ENCODE measurements at places on chromosomes 13 and 19.
A peak's percentile ranks its signal among the peaks of the same experiment; 100 is the strongest.

GRCh38 chr19:5436106-5436947, 18.9 kb upstream of the ZNRF4 start:
- DNase-seq = no peak
- no peak overlapping the region for H3K27ac ChIP-seq
- H3K27me3 ChIP-seq = peaks cover 7% of the 10 kb centered on the region
- H3K4me3 ChIP-seq = no peak overlapping the region
- H3K36me3 ChIP-seq = no peaks in the 10 kb centered on the region
- no peaks in the 10 kb centered on the region for H3K4me1 ChIP-seq

- no peaks in the 10 kb centered on the region for H3K36me3 ChIP-seq
- no peak overlapping the region for H3K4me3 ChIP-seq
Observed at GRCh38 chr13:93517658-93518057, 291.1 kb downstream of the GPC6 start.

DNA sequence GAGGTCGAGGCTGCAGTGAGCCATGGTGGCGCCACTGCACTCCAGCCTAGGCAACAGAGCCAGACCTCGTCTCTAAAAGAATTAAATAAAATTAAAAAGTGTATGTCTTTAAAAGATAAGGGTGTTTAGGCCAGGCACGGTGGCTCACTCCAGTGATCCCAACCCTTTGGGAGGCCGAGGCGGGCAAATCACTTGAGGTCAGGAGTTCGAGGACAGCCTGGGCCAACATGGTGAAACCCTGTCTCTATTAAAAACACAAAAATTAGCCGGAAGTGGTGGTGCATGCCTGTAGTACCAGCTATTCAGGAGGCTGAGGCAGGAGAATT, 7.5 kb upstream of the SDHAF1 start:
- H3K27ac ChIP-seq = no peak overlapping the region
- DNase-seq = no peak
- peaks cover 33% of the 10 kb centered on the region for H3K27me3 ChIP-seq
- no peaks in the 10 kb centered on the region for H3K36me3 ChIP-seq
- no peak overlapping the region for H3K4me3 ChIP-seq

- no peak overlapping the region for H3K27ac ChIP-seq
- H3K36me3 ChIP-seq = no peaks in the 10 kb centered on the region
- no peak for DNase-seq
- H3K4me3 ChIP-seq = no peak overlapping the region
Observed at GRCh38 chr13:75103976-75104375, 378.0 kb downstream of the TBC1D4 start.

GRCh38 chr19:7864690-7865074, 9.5 kb downstream of the PRR36 start:
- no peak overlapping the region for H3K27ac ChIP-seq
- H3K27me3 ChIP-seq = peaks cover 28% of the 10 kb centered on the region
- H3K36me3 ChIP-seq = no peaks in the 10 kb centered on the region
- H3K4me1 ChIP-seq = peaks cover 7% of the 10 kb centered on the region
- no peak overlapping the region for H3K4me3 ChIP-seq

- peaks cover 4% of the 10 kb centered on the region for H3K4me1 ChIP-seq
- H3K27me3 ChIP-seq = peaks cover 16% of the 10 kb centered on the region
- H3K36me3 ChIP-seq = no peaks in the 10 kb centered on the region
- H3K27ac ChIP-seq = no peak overlapping the region
Observed at GRCh38 chr19:46537136-46538097, 41.8 kb upstream of the PNMA8B start.

DNA sequence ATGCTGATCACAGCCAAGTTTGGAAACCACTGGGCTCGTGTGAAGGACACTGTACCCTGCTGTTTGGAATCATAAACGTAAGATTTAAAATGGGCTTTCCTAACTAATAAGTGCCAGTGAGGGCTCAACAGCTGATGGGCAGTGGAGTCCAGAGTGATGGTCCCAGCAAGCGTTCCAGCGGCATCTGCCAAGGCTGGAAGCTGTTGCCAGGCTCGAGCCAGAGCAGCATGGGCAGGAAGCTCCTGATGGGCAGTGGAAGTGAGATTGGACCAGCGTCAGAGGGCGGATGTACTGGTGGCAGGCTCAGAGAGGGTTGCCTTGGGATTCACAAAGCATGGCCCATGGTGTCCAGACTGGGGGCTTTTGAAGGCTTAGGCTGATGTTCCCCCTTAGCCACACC, 30.2 kb downstream of the COL4A2 start:
- no peak overlapping the region for H3K4me3 ChIP-seq
- H3K36me3 ChIP-seq = no peaks in the 10 kb centered on the region
- H3K27me3 ChIP-seq = peaks cover 17% of the 10 kb centered on the region
- no peak for DNase-seq
- H3K27ac ChIP-seq = no peak overlapping the region

GRCh38 chr19:10142701-10143375, 23.1 kb upstream of the EIF3G start:
- no peak for DNase-seq
- H3K4me3 ChIP-seq = peak overlapping the region; percentile 45
- H3K4me1 ChIP-seq = peaks cover 13% of the 10 kb centered on the region
- peak overlapping the region; percentile 83 for H3K27ac ChIP-seq
- no peaks in the 10 kb centered on the region for H3K27me3 ChIP-seq

- H3K27me3 ChIP-seq = no peaks in the 10 kb centered on the region
- peak; percentile 81 for DNase-seq
- H3K36me3 ChIP-seq = peaks cover 21% of the 10 kb centered on the region
- peak overlapping the region; percentile 79 for H3K4me3 ChIP-seq
- peak overlapping the region; percentile 96 for H3K27ac ChIP-seq
Observed at GRCh38 chr19:39402346-39403300, 4.0 kb upstream of the ZFP36 start.

DNA sequence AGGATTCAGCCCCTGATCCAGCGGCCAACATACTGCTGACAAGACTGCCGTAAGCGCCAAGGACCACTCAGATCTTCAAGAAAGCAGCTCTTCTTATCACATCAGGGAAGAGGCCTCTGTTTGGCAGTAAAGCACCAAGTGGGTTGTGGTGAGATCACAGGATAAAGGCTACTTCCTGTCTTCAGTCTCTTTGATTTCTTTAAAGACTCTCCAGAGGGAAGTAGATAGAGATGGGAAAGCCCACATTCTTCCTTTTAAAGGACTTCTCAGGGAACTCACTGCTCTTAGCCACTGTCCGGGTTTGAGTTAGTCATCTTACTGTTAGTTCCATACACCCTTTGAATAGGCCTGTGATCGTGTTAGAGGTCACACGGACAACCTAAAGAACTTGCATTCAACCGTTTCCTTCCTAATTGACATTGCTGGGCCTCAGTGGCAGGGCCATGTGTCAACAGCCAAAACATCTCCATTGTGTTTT, 47.2 kb upstream of the POMP start:
- peak overlapping the region; percentile 92 for H3K27ac ChIP-seq
- H3K36me3 ChIP-seq = no peaks in the 10 kb centered on the region
- H3K27me3 ChIP-seq = peaks cover 4% of the 10 kb centered on the region

GRCh38 chr19:1766800-1767352, 13.6 kb downstream of the ONECUT3 start:
- H3K4me1 ChIP-seq = peaks cover 1% of the 10 kb centered on the region
- H3K4me3 ChIP-seq = no peak overlapping the region

- H3K36me3 ChIP-seq = no peaks in the 10 kb centered on the region
- H3K27ac ChIP-seq = peak overlapping the region; percentile 89
- H3K27me3 ChIP-seq = peaks cover 3% of the 10 kb centered on the region
- peaks cover 16% of the 10 kb centered on the region for H3K4me1 ChIP-seq
- peak overlapping the region; percentile 84 for H3K4me3 ChIP-seq
Observed at GRCh38 chr19:47243776-47244547, 12.4 kb upstream of the CCDC9 start.

DNA sequence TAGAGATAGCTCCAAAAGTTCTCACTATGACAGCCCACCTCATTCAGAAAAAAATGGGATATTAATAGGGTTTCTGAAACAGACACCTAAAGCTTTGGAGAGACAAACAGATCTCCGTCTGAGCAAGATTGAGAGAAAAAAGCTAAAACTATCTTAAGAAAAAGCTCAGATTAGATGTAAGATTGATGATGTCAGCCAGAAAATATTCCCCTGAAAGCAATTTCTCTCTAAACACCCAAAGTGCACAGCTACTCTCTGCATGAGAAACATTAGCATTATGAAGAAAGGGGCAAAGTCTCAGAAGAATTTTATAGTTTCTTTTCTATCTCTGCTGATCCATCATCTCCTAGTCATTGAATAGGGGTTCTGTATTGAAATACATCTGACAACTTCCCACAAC, 148.9 kb downstream of the ZNF737 start:
- H3K36me3 ChIP-seq = peaks cover 80% of the 10 kb centered on the region
- DNase-seq = no peak
- H3K4me1 ChIP-seq = no peaks in the 10 kb centered on the region
- H3K27me3 ChIP-seq = no peaks in the 10 kb centered on the region
- no peak overlapping the region for H3K4me3 ChIP-seq
- no peak overlapping the region for H3K27ac ChIP-seq

DNA sequence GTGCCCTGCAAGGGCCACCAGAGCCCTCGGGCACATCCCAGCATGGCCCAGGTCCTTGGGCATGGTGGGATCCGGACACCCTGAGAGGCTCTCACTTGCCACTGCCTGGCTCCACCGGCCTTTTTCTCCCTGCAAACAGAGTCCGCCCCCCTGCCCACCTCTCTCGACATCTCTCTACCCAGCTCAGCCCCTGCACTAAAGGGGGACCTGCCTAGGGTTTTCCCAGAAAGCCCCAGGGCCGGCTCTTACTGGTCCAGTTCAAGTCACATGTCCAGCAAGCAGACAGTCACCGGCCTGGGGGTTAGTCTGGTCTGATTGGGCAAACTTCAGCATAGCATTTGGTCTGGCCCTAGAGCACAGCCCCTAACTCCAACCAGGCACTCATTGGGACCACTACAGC, 52.9 kb downstream of the SMARCA4 start:
- H3K4me1 ChIP-seq = no peaks in the 10 kb centered on the region
- H3K27me3 ChIP-seq = no peaks in the 10 kb centered on the region
- no peak for DNase-seq
- H3K4me3 ChIP-seq = no peak overlapping the region
- H3K27ac ChIP-seq = no peak overlapping the region

DNA sequence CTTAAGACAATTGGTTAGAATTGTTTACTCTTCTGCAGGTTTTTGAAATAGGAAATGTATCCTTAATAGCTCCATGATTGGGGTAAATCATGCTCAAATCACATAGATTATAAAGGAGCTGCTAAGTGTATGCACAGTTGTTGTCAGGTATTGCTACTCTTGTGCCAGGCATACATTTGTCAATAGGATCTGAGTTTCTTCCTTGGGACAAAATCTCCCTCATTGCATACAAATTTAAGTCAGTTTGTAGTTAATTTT, 109.3 kb upstream of the MLNR start:
- peak overlapping the region; percentile 85 for H3K4me3 ChIP-seq
- H3K36me3 ChIP-seq = peaks cover 8% of the 10 kb centered on the region
- no peak for DNase-seq
- H3K4me1 ChIP-seq = peaks cover 16% of the 10 kb centered on the region
- peak overlapping the region; percentile 59 for H3K27ac ChIP-seq

DNA sequence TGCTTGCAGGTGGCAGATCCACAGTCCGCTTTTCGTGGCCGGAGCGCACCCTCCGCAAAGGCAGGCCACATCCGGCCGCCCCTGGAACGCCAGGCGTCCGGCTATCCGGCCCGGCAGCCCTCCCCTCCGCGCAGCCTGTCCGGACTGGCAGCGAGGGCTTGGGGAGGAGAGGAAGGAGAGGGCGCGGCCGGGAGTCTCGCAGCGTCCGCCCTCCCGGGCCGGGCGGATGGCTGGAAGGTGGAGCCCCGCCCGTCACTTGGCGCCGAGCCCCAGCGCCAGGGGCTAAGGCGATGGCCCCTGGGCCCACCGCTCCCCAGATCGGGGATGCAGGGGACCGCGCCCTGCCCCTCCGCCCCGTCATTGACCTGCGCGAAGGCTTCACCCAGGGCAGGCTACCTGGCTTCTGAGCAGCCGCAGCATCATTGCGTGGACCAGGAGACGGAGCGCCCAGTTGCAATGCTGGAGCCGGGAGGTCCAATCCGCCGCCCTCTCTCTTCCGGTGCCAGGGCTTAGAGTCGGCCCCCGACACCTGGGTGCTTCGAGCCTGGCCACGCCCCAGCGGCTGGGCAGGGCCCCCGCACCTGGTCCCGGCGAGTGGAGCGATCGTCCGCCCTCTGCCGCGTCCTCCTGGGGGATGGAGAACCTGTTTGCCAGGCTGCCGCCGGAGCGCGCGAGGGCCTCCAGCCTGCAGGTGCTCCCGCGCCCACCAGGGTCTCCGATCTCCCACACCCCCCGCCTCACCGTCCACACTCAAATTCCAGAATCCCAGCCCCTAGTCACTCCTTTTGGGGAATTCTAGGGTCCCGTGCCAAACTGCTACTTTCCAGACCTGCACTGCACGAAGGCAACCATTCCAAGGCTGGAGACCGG, at the start of gene FUT1:
Gene FUT1 (minus strand): TSS at position 146 of the 870 bp plus-strand sequence. CDS start 1,360 bp downstream, outside the sequence.
- peak within 1 kb of the TSS; percentile 73 for H3K4me3 ChIP-seq
- no peaks in the 10 kb centered on the region for H3K36me3 ChIP-seq
- DNase-seq = no peak
- H3K27ac ChIP-seq = no peak within 1 kb of the TSS

GRCh38 chr19:15038294-15038693, 11.0 kb upstream of the CASP14 start:
- H3K36me3 ChIP-seq = no peaks in the 10 kb centered on the region
- no peak overlapping the region for H3K4me3 ChIP-seq
- no peak for DNase-seq
- H3K27ac ChIP-seq = no peak overlapping the region

DNA sequence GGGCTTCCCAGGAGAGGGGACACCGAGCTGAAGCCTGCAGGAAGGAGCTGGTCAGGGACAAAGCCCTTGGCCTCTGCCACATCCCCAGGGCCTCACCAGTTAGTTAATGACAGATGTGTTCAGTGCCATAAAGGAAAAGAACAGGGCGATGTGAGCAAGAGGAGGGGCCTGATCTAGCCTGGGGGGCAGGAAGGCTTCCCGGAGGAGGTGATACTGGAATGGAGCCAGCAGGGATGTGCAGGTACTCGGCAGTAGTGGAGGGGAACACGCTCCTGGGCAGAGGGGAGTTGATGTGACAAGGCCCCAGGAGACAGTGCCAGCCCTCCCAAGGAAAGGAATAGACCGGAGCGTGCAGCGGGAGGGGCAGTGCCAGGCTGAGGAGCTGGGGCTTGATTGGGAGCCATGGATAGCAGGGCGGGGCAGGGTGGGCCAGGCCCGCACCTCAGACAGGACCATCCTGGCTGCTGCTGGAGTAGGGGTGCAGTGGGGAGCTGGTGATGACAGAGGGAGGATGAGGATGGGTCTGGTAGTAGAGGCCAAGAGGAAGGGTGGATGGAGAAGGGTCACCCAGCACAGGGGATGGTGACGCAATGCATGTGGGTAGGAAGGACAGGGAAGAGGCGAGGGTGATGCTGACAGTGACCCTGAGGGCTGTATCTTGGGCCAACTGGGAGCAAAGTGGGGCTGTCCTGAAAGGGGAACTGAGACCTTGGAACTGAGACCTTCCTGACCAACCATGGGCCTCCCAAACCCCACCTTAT, 4.1 kb downstream of the C19orf33 start:
- H3K36me3 ChIP-seq = peaks cover 33% of the 10 kb centered on the region
- no peak overlapping the region for H3K27ac ChIP-seq
- peaks cover 3% of the 10 kb centered on the region for H3K4me1 ChIP-seq
- H3K4me3 ChIP-seq = no peak overlapping the region
- no peak for DNase-seq

- H3K4me3 ChIP-seq = no peak overlapping the region
- DNase-seq = no peak
- H3K4me1 ChIP-seq = no peaks in the 10 kb centered on the region
- H3K27ac ChIP-seq = no peak overlapping the region
- no peaks in the 10 kb centered on the region for H3K36me3 ChIP-seq
Observed at GRCh38 chr13:112052213-112052612, 14.7 kb upstream of the SOX1 start.

- no peaks in the 10 kb centered on the region for H3K27me3 ChIP-seq
- peaks cover 20% of the 10 kb centered on the region for H3K36me3 ChIP-seq
- H3K4me1 ChIP-seq = peaks cover 15% of the 10 kb centered on the region
- H3K4me3 ChIP-seq = no peak overlapping the region
Observed at GRCh38 chr13:95160112-95160906, 140.9 kb downstream of the ABCC4 start.
